Lower leg skin (tissue), 4 donors: ENCODE measurements at places on chromosomes 2 and 18.

GRCh38 chr2:84958135-84959059, 12.6 kb upstream of the KCMF1 start:
- no peak for DNase-seq

- no peak for DNase-seq
Measured at GRCh38 chr18:292271-292670, 24.4 kb upstream of the THOC1 start.

GRCh38 chr2:168699844-168700417, 102.5 kb upstream of the NOSTRIN start:
- DNase-seq: peak; percentile 42

DNA sequence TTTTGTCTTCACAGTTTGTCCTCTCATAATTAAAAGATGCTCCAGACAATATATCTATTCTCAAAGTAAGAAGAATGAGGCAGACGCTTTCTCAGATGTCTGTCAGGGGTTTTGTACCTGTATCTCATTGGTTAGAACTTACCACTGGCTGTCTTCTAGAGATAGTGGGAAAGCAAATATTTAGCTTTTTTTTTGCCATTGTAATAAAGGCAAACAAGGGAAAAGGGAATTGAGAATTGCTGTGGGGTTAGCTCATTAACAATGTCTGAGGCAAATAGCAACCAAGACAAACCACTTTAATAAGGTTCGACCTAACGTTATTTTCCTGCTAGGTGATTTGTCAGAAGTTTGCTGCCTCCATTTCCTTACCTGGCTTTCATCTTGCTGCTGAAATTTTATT, 30.0 kb downstream of the ZNF638 start:
- DNase-seq: no peak

DNA sequence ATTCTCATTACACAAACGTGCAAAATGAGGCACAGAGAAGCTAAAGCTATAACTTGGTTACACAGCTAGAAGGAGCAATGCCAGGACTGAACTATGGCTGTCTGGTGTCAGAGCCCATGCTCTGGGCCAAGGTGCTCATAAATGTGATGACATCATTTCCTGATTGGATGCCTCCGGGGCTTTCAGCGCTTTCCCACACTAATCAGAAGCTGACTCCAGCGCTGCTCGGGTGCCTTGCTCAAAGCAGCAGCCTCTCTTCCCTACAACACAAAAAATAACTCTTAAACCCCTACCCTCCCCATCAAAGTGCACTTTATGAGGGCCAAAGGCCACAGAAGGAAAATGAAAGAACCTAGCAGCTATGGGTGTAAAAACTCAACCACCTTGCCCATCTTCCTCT, 90.7 kb downstream of the STK39 start:
- no peak for DNase-seq

DNA sequence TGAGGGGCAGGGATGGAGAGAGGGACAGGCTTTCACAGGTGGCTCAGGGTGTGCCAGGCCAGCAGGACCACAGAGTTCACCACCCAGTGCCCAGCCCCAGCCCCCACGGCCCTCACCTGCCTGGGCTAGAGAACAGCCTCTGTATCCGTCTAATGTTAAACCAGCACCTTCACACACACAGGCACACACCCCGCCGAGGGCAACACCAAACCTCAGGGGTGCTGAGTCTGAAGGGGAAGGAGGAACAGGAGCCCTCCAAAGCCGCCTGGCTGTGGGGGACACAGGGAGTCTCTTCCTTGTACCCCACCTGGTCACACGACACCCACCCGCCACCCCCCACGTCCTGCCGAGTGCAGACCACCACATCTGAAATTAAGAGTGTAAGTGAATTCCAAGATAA, 205.8 kb upstream of the SALL3 start:
- peak; percentile 66 for DNase-seq

DNA sequence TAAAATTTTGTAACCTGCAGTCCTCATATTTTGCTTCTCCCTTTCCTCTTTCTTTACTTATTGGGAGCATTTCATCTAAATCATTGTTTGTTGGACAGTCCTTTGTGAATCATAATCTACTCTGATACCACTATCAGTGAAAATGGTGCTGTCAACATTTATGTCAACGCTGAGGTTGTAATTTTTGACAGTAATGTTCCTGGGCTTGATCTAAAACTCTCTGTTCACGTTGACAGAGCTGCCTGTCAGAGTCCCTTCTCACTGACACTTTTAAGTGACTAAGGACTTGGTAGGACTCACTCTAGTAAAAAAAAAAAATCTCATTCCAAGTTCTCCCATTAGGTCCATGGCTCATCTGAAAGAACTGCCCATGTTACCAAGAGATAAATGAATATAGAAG, 1640.8 kb upstream of the PIK3C3 start:
- no peak for DNase-seq

DNA sequence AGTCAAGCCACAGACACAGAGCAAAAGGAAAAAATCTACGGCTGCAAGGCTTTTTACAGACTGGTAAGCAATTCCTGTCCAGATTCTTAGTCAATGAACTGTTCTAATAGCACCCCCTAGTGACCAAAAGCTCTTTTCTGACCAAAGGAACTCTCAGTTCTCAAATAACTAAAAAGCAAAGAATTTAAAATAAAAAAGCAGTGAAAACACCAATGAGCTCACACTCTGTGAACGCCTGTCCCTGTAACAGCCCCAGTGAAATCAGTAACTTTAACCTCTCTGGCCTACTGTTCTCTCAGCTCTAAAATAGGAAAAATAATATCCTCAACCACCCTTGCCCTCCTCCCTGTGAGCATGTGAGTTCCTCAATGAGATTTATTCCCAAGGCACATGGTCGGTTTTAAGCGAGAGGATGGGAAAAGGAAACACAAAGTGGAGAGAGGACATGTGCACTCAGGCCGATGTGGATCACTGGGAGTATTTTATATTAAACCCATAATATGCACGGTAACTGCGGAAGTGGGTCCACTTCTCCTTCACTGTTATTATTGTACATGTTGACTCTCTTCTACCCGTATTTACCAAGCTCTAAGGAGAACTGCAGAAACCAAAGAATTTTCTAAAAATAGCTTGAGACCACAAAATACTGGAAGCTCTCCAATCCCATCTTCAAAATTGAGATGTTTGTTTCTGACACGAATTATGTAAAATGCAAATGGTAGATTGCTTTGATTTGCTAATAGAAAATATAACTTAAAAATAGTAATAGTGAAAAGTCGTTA, 128.5 kb downstream of the STK39 start:
- no peak for DNase-seq

GRCh38 chr18:33034945-33035344, 262.1 kb upstream of the KLHL14 start:
- no peak for DNase-seq

- no peak for DNase-seq
Measured at GRCh38 chr2:223464071-223464470, 138.1 kb downstream of the SCG2 start.

- no peak for DNase-seq
Measured at GRCh38 chr18:69590150-69590549, 189.5 kb downstream of the DOK6 start.

DNA sequence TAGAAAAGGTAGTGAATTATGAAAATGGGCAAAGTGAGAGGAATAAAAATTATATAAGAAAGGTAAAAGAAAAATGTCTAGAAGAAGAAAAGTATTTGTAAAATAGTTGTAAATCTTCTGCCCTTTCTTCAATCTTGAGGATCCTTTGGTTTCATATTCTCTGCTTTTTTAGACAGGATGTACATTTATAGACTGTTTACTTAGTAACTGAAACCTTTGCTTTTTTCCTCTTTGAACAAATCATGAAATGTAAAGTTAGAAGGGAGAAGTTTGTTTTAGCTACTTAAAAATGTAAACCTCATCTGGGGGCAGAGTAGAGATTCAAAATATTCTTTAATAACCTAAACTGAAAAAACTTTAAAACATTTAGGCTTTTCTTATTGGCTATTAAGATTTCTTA, 150.4 kb upstream of the ITGA4 start:
- no peak for DNase-seq

DNA sequence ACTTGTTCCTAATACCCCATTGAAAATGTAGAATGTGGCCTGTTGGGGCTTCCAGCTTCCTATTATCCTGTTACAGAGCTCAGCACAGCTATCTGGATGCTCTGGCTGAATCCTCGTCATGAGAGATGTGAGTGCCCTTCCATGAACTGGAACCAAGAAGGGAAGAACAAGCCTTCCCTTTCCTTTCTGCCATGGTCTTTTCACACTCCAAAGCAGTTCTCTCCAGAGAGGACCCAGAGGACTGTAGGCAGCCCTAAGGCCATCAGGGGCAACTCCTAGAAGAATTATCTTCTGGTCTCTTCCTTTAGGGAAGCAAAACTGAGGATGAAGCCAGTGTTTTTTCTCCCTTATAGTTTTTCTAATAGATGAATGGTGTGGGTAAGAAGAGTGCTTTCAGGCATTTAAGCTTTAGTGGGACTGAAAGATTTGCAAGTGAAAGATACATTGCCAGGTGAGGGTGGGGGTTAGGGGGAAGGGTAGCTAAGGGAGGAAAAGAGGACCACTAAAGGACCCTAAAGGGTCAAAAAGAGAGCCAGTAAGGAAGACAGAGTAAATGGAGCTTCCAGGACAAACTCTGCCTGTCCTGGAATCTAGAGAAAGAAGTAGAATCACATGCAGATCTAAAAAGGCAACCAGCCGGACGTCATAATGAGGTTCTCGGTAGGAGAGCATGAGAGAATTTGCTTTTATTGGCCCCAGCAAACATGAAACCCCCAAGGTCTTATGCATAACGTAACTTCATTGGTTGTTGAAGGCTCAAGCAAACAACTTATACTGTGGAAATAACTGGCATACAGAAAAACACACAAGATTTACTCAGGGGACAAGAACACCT, 12.4 kb upstream of the XPO1 start:
- no peak for DNase-seq

DNA sequence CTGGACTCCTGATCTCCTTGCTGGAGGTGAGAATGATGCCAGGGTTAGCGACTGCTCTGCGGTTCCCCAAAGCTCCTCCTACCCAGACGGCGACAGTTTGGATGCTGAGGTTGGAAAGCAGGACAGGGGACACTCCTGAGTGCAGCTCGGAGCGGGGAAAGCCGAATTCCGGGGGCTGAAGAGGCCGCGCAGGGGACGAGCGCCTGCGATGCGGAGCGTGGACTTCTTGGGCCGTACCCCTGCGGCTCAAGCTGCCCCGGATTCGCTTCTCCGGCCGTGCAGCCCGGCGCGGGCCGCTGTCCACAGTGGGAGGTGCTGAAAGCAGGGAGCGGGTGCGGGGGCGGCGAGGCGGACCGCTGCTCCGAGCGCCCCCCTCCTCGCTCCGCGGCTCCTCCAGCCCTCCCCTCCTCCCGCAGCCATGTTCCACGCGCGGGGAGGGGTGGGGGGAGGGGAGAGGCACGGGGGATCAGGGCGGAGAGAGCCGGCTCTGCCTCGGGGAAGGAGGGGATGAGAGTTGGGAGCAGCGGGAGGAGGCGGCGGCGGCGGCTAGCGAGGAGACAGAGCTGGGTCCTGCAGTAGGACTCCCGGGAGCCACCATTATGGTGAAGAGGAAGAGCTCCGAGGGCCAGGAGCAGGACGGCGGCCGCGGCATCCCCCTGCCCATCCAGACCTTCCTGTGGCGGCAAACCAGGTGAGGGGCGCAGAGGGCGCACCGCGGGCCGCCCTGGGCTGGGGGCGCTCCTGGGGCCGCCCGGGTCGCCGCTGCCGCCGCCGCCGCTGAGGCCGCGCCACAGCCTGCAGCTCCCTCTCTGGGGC, at the start of gene UNC80:
Gene UNC80 (plus strand): TSS at position 359 of the 816 bp plus-strand sequence. CDS start 241 bp downstream, at position 600.
- no peak for DNase-seq

DNA sequence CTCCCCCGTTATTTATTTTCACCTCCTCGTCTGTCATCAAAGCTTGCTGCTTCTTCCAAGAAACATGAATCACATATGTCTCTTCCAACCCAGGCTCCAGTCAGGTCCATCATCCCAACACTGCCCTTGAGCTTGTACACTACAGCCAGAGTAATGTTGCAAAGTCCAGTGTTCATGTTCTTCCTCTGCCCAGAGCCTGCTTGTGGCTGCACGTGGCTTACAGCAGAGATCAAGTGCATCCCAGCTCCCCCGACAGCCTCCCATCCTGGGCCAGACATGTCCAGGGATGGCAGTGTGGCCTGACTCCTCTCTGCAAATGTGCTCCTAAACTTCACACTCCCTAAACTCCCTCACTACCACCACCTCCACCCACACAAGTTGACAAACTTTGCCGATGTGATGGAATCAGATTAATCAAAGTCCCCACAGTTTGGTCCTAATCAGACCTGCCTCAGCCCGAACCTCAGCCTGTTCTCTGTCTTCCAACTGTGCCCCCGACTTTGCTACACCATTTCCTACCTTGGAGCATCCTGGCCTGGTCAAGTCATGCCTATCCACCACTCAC, 54.2 kb upstream of the MAPRE3 start:
- peak; percentile 56 for DNase-seq

DNA sequence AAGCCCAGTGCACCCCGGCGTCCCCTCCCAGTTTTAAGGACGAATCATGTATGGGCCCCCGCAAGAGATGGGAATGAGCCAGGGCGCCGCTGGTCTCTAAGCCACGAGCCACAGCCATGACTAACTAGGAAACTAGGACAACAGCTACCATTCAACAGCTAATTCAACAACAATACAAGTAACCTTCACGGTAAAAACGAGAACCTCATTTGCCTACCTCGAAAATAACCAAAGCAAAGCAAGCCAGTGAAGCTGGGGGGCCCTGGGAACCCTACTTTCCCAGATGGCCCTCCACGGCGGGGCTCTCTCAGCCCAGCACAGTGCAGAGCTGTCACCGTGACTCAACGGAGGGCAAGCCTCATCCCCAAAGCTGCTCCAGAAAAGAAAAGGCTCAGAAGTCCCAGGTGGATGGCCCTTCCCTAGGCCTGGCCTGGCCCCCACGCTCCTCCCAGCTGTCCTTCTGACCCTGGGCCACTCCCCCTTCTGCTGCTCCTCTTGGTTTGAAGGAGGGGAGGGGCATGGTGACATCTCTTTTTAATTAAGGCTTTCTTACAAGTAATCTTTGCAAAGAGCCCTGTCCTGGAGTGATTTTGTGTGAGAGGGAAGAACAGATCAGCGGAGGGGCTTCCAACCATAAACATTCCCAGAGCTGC, 126.3 kb downstream of the HDAC4 start:
- peak; percentile 93 for DNase-seq

DNA sequence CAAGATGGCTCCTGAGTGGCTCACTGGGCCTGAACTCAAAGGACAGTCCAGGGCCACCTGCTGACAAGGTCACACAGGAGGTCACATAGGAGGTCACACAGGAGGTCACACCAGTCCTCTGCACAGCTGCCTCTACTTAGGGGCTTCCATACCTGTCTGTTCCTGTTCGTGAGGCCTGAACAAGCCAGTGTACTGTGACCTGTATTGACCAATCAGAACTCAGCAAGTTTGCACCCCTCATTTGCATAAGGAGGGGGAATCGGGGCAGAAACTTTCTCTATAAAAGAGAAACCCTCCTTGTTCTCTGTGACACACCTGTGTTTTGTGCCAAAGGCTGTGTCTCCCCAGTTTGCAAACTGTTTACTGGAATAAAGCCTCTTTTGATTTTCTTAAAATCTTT, 478.9 kb downstream of the EIPR1 start:
- no peak for DNase-seq
